ENCODE measurements at places on chromosomes 7 and 10. TPM values are rescaled to one million over a fixed set of nuclear protein-coding genes. Genes with fewer than 3 reads are reported as not detected.

EBLN1 gene
- total RNA-seq = not detected

- no peak for DNase-seq
Observed at GRCh38 chr7:143331179-143331801, 15.4 kb downstream of the CLCN1 start.

DNA sequence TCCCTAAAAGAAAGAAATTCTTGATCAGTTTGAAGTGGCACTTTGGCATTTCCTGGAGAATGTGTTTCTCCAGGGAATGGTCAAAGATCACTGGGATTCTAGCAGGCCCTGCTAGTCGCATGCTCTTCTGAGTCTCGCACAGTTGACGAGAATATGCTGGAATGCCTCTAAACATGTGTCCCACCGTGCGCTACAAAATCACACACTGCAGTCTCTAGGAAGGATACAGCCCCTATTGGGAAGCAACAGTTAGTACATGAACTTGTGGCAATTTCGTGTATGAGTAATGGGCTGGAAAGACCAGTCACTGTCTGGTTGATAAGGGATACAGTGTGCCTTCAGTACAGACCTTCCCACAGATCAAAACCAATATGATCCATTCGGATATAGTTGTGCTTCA, 257.9 kb downstream of the PRPF18 start:
- DNase-seq = no peak

- DNase-seq = no peak
Observed at GRCh38 chr10:128156999-128157755, 31.0 kb upstream of the MKI67 start.

ANXA8 gene
- total RNA-seq = 9.3 TPM

RBM20 gene
- 18.4 TPM for total RNA-seq

DNA sequence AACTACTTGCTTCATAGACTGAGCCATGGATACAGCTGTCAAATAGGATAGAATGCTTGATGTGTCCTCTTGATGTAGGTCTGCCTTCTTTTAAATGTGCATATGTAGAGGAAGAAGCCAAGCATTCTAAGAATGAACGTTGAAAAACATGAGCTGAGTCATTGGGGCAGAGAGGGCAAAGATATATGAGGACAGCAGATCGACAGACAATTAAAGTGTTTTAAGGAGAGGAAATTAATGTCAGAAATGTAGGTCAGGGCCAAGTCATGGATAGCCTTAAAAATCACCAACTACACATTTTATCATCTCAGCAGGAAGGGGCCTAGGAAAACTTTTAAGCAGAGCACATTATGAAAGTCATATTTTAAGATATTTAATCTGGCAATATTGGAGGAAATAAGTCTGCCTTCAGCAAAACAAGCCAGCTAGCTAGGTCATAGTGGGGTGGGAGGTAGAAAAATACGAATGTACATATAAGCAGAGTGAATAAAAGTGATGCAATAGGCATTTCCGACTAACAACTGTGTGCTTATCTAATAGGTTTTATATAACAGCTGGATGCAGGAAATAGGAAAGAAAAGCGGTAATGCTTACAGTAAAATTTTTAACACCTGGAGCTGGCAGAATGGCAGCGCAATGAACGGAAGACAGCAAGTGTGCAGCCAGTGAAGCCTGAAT, 638.3 kb upstream of the TPK1 start:
- DNase-seq = no peak

MACROH2A2 gene
- 18.9 TPM for total RNA-seq

DNA sequence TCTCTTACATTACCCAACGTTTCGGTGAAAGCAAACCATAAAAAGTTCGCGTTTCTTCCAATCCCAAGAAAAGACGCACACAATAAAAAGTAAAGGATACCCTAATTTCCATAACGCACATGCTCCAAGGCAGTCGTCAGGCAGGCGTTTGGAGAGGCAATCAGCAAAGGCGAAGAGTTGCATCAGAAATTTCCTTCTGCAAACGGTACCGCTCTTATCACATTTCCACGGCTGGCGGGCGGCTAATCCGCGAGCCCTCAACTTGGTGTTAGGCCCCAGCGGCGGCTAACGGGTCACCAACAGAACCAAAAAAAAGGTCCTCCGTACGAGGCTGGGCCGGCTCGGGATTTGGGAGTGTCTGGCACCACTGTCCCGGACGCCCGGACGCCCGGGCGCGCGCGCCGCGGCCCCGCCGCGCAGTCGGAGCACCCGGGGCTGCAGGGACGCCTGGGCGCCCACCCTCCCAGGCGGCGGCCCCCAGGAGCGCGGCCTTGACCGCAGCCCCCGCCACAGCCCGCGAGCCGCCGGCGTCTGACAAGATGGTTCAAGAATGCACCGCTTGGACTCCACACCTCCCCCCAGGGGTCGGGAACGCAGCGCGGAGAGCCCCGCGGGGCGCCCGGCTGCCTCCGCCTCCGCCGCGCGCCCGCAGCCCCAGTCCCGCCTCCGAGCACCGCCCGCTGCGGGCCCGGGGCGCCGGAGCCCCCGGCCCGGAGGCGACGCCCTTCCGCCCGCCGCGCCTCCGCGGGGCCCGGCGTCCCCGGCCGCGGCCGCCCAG, 9.8 kb upstream of the GRB10 start:
- DNase-seq = peak; percentile 28

ADRA2A gene
- 4.3 TPM for total RNA-seq

DNA sequence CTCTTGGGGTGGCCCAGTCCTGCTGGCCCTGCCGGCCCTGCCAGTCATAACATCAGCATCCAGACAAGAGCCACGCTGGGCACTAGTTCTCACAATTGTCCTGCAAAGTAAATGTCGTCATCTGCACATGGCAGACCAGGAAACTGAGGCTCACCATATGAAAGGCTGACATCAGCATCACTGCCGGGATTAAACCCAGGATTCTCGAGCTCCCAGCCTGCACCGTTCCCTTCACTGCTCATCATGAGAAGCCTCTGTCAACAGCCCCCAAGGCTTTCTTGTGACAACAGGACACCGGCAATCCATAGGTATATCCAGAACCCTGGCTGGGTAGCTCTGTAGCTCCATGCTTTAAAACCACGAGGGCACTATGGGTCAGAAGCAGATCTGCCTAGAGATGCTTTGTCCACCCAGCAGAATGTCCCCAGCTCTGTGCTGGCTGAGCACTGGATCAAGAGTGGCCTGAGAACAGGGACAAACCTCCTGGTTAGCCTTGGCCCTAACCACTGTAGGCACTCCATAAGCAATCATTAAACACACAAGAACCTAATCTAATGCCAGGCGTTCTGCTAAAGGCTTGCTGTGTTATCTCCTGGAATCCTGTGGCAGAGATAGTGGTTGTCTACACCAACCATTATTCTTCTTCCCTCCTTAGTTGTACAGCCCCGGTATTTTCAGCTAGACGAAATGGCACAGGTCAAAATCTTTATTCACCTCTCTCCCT, 41.2 kb upstream of the C10orf71 start:
- DNase-seq = no peak

AASS gene
- 37.1 TPM for total RNA-seq

- DNase-seq = no peak
Observed at GRCh38 chr7:96055717-96056116, 266.2 kb downstream of the SLC25A13 start.

- DNase-seq = no peak
Observed at GRCh38 chr10:73850211-73850610, 24.1 kb downstream of the CAMK2G start.

All from tongue (tissue), 3 donors.